NCI-H2029 (cell line): ENCODE measurements at places on chromosomes 7 and 10.

- no peak for DNase-seq
Observed at GRCh38 chr7:30791114-30791513, 19.9 kb downstream of the MINDY4 start.

- DNase-seq: no peak
Observed at GRCh38 chr10:78461333-78461732, 427.7 kb downstream of the RPS24 start.

GRCh38 chr10:79066411-79067240 is 2.1 kb upstream of the ZMIZ1 start:
- DNase-seq: no peak

DNA sequence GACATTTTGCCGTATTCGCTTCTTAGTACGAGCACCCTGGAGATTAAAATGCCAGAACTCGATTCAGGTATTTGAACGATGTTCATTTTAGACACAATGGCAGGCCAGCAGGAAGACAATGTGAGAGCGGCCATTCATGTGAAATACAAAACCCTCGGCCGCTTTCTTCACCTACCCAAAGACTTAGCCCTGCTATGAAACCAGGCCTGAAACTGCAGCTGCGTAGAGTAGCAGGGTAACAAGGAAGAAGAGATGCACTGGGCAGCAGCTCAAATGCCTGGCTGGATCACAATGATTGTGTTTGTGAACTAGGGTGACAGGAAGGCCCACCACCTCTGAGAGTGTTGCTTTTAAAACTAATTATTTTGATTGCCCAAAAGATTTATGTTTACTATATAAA is 234.8 kb downstream of the TRIL start:
- DNase-seq: no peak

- no peak for DNase-seq
Observed at GRCh38 chr10:94042834-94043175, 49.1 kb downstream of the PLCE1 start.

GRCh38 chr7:79610748-79611304 is 157.4 kb upstream of the MAGI2 start:
- DNase-seq: no peak

- no peak for DNase-seq
Observed at GRCh38 chr7:2968616-2969397, 74.9 kb downstream of the CARD11 start.

GRCh38 chr10:62016623-62017490 is 115.4 kb downstream of the ARID5B start:
- DNase-seq: no peak

GRCh38 chr7:2631946-2632732 is at the start of gene TTYH3:
Gene TTYH3 (plus strand): TSS chr7:2631986. CDS start chr7:2632156, 170 bp downstream.
- no peak for DNase-seq

GRCh38 chr7:41053820-41054219 is 649.1 kb downstream of the INHBA start:
- no peak for DNase-seq

- DNase-seq: no peak
Observed at GRCh38 chr7:2460188-2460587, 16.0 kb downstream of the GRIFIN start.

- DNase-seq: no peak
Observed at GRCh38 chr7:154817224-154817896, 185.6 kb downstream of the PAXIP1 start.

DNA sequence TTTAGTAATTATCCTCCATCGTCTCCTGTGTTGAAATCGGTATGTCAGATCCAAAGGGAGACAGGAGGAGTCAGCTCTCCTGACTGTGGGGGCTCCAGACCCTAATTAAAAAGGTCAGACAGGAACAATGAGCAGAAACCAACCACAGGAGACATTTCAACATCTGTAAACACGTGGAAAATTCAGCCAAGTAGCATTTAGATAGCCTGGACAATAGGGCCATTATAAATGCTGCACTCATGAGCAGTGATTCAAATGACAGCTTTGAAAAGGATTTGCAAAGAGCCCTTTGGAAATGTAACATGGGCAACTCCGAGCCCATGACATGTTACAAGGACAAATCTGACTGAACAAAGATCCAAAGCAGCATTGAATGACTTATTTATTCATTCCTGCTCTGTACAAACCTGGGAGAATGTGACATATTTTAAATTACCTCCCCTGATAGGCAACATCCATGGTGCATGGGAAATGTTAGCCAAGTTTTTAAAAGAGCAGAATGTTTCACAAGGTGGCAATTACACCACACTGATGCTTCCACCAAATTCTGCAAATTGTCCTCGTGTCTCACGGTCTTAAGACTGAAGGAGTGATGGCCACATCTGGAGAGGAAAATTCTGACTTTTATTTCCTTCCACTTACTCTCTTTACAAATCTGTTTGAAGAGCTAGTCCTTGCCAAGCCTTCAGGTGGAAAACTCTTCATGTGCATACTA is 113.3 kb upstream of the KMT2E start:
- DNase-seq: no peak

DNA sequence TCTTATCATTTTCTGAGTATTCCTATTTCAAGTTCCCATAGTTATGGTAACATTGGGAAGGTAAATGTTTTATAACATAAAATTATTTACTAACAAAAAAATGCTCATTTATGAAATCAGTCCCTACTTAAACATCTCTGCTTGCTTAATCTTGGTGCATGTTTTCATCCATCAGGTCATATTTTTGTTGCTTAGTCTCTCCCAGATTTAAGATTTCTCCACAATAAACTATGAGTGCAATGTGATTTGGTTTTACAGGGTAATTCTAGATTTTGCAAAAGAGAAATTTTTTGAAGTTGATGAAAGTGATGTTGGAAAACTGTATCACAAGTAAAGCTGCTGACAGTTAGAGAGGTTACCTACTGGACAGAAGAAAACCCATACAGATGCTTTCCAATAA is 28.6 kb downstream of the PIK3AP1 start:
- no peak for DNase-seq

- no peak for DNase-seq
Observed at GRCh38 chr7:110386913-110387312, 704.0 kb upstream of the LRRN3 start.

DNA sequence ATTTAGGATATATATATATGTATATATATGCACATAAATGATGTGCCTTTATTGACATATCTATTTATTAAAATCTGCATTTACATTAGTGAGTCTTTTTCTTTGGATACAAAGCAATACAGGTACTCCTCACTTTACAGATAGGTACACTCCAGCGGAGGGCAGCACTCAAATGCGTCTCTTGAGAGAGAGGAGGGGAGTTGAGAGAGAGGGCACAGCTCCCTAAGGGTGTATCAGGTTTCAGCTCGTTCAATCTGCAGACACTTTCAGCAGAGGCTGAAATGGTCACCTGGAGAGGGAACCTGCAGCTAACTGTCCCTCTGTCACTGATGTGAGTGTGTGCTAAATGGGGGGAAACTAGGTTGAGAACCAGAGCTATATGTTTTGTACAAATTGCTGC is 21.5 kb downstream of the C10orf53 start:
- peak; percentile 10 for DNase-seq

- no peak for DNase-seq
Observed at GRCh38 chr10:114566064-114566463, 92.0 kb downstream of the ABLIM1 start.

GRCh38 chr7:120273476-120273975 is 551 bp downstream of the KCND2 start:
- peak; percentile 74 for DNase-seq

DNA sequence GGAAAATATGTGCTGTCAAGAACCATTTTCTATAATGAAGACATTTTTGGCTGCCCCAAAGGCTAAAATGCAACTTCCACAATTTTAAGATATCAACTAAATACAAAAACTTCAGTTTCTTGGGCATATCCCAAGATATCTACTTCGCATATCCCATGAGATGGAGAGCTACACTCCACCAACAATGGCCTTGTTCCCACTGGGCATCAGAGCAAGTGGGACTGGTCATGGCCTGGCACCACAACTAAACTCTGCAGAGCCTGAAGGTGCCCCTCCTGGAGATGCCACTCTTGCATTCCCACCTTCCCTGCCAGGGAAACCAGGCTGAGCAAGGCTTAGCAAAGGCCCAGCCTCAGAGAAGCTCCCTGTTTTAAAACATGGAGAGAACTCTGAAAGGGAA is 75.8 kb upstream of the LRRC17 start:
- DNase-seq: no peak

DNA sequence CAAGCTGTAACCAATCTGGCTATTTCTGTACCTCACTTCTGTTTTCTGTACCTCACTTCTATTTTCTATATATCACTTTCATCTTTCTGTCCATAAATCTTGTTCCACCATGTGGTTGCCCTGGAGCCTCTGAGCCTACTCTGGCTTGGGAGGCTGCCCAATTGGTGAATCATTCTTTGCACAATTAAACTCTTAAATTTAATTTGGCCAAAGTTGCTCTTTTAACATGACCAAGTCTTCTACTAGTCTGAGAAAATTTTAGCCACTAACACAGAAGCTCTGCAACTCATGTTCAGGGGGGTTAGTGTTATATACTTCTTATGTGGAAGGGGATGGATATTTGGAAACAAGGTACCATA is 503.5 kb downstream of the KIF20B start:
- DNase-seq: no peak

- DNase-seq: no peak
Observed at GRCh38 chr10:58280477-58280876, 11.5 kb downstream of the CISD1 start.

DNA sequence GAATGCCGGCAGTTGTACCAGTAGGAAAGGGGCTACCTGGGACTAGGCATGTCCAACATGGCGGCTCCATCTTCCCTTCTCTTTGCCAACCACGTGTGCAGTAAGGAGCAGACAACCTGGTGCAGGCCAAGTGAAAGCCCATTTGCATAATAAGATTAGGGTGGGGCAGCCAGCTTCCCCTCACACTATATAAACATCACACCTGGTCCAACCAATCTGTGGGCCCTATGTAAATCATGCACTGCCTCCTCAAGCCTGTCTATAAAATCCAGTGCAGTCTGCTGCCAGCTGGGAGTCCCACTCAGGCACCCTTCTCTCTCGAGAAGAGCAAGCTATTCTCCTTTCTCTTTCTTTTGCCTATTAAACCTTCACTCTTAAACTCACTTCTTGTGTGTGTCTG is 429.3 kb downstream of the CALN1 start:
- peak; percentile 47 for DNase-seq

DNA sequence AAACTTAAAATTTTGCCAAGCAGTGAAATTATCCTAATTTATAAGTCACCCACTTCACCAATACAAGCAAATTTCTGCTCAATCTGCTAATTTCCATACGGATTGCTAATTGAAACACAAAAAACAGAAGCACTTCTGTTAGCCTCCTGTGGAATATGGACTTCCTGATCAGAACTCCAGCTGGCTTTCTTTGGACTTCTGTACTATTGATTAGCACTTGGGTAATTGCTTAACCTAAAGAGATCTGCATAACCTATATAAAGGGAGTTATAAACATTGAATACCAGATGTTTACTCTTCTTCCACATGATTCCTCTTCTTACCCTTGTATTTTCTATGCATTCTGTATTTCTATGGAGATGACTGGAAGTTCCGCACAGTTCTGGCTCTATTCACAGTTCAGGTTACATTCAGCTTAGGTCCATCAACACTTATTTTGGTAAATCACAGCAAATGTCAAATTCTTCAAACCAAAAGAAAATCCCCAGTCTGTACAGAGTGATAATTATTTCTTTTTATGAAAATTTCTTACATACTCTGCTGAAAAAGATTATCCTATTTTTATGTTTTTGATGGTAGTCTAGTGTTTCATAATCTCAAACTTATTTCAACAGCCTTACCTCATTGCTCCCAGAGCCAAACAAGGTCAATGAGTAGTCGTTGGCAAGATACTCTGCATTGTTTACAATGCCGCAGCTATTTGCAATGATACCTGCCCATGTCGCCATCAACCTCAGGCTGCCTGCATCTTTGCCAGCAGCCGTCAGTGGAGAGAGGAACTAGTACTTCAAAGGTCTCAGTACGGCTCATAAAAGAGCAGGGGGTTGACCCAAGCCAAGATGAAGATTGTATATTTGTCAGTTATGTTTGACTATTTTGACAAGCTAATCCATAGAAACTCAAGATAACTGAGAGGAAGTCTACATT is 225.6 kb downstream of the AHR start:
- DNase-seq: peak; percentile 61

DNA sequence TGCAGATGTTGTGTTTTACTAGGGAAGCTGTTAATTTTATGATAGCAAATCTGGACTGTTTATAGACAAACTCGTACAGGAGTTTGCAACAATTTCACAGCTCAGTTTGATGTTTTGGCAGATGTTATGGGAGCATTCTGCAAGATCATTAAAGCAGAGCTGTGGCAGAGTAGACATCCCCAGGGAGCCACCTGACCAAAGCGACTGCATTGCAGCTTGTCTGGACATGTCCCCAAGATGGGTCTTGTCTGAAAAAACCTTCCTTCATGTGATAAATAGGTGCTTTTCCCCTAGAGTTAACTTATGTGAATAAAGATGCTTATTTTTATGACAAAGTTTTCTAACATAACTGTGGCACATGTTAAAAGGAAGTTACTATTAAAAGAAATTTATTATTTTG is 91.2 kb upstream of the GPR141 start:
- no peak for DNase-seq

DNA sequence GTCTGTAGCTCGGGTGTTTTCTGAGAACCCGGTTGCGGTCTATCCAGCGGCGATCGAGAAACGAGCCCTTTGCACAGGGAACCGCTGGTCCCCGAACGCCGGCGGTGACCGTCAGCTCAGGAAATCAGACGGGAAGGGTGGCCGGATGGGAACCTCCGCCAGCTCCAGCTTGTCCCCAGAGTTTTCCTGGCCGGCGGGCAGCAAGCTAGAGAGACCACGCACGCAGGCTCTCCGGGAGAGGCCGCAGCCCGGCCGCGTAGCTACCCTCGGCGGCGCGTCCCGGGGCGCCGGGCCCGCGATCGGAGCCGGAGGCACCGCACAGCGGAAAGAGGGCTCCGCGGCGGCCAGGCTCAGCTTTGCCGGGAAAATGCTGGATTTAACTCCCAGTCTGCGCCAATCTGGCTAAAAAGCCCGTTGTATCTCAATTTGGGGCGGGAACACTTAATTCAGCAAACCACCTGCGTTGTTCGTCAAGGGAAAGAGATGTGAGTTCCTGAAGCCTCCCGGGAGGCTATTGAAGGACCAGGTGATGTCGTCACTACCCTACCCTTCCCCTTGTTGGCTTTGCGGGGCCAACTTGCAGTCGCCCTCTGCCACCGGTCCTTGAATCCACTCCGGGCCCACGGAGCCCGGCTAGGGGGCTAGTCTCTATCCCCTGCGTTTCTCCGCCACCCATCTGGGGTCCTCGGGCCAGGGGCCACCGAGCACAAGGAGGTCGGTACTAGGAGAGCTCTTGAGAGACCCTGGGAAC is 859 bp upstream of the CH25H start:
- DNase-seq: no peak

GRCh38 chr10:132240156-132240555 is 53.4 kb downstream of the DPYSL4 start:
- no peak for DNase-seq

DNA sequence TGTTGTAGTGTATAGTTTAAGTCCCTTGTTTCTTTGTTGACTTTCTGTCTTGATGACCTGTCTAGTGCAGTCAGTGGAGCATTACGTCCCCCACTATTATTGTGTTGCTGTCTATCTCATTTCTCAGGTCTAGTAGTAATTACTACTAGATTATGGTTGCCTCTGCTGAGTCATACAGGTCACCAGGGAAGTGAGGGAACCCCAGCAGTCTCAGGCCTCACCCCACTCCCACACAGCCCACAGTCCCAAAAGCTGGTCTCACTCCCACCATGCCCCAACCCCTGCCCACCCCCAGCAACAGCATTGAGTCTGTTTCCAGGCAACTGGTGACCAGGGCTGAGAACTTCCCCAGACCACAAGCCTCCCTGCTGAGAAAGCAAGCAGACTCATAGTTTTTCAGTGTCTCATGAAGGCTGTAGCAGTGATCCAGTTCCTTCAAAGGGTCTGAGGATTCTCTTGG is 88.0 kb downstream of the PLXDC2 start:
- no peak for DNase-seq
